ENCODE measurements at places on chromosomes 7 and 10.

- H3K27ac ChIP-seq: no peak overlapping the region
- no peak for DNase-seq
- no peaks in the 10 kb centered on the region for H3K4me1 ChIP-seq
- H3K4me3 ChIP-seq: no peak overlapping the region
- H3K27me3 ChIP-seq: no peaks in the 10 kb centered on the region
- H3K36me3 ChIP-seq: no peaks in the 10 kb centered on the region
These were observed 73.2 kb upstream of the ST8SIA6 start for GRCh38 chr10:17527514-17528146.

DNA sequence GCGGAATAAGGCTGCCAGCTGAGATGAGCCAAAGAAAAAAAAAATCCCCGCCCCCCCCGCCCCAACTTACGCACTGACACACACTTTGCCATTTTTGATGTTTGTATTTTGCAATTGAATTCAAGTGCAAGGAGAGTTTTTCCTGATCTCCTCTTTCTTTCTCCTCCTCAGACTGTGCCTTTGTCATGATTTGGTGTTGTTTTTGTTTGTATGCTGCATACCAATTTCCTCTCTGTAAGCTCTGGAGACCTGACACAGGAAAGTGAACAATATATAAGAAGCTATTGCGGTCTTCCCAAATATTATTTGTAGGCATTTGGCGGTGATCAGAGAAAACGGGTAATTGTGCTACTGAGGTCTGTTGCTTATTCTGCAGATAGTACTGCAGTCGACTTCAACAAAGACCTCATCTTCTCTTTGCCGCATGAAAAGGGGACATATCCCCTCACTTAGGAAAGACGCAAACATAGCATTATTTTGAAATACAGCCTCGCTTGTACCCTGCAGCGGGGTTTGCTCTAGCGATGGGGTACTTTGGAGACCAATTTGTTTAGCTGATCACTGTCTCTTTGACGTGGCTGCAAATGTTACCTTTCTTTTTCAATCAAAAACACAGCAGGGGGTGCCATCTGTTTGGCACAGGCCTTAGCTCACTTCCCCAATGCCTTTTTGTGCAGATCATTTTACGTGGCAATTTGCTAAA is 206.6 kb downstream of the SKAP2 start:
- H3K4me1 ChIP-seq: peaks cover 20% of the 10 kb centered on the region
- H3K27ac ChIP-seq: no peak overlapping the region
- peaks cover 5% of the 10 kb centered on the region for H3K27me3 ChIP-seq
- H3K4me3 ChIP-seq: no peak overlapping the region
- no peaks in the 10 kb centered on the region for H3K36me3 ChIP-seq

DNA sequence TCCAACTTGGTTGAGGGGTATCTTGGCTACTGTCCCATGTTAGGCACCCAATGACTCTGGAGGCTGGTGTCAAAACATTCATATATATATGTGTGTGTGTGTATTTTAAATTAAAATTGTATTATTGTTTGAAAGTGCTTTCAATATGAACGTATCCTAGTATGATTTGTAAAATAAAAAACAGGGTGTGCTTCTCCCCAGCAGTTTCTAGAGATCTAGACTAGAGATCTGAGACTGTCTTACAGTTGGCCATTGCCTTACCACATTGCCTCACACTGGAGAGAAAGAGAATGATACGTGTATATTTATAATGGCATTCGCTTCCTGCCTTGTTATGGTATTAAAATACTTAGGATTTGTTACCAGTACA is 1.2 kb downstream of the BAG3 start:
- peak overlapping the region; percentile 80 for H3K4me3 ChIP-seq
- H3K36me3 ChIP-seq: peaks cover 4% of the 10 kb centered on the region
- no peaks in the 10 kb centered on the region for H3K27me3 ChIP-seq
- no peak for DNase-seq

DNA sequence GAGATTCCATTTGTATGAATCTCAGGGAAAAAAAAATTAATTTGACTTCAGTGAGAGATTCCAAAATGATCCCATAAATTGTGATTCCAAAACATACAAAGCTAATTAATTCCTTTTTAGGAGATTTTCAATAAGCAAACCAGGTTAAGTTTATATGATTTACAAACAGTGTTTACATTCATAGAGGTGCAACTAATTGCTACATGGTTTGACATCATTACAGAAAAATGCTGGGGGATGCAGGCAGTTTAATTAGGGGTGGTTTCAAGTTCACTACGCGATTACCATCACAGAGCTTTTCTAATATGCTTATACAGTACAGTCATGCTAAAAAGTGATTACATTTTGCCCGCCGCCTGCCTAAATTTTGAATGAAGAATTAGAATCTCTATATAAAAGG is 143.2 kb upstream of the MGMT start:
- H3K4me3 ChIP-seq: no peak overlapping the region
- H3K36me3 ChIP-seq: no peaks in the 10 kb centered on the region
- no peak for DNase-seq
- H3K27me3 ChIP-seq: peaks cover 59% of the 10 kb centered on the region
- peaks cover 1% of the 10 kb centered on the region for H3K4me1 ChIP-seq
- no peak overlapping the region for H3K27ac ChIP-seq

DNA sequence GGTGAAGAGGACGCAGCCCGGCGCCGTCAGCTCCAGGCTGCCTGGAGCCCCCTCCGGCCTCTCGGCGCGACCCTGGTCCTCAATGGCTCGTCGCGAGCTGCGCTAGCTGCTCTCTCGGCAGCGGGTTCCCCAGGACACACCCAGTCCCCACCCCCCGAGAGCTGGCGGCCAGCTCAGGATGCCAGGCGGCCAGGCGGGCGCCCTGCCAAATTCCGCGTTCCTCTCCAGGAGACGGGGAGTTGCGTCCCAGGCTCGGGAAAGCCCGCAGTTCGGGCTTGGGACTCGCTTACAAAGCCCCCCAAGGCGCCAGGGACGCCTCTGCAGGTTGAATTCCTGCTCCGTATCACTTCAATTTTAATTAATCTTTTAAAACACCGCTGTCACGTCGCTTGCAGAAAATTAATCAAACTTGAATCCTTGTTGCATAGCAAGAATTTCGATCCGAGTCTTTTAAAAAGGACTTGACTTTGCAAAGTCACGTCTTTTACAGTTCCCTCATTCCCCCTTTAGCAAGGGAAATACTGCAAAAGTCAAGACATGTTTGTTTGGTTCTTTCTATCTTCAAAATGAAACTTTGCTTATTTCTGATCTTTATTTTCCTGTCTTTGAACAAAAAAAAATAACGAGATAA is 28.2 kb downstream of the SKIDA1 start:
- peak overlapping the region; percentile 94 for H3K27ac ChIP-seq
- H3K36me3 ChIP-seq: no peaks in the 10 kb centered on the region
- H3K27me3 ChIP-seq: peaks cover 9% of the 10 kb centered on the region
- H3K4me3 ChIP-seq: peak overlapping the region; percentile 80

DNA sequence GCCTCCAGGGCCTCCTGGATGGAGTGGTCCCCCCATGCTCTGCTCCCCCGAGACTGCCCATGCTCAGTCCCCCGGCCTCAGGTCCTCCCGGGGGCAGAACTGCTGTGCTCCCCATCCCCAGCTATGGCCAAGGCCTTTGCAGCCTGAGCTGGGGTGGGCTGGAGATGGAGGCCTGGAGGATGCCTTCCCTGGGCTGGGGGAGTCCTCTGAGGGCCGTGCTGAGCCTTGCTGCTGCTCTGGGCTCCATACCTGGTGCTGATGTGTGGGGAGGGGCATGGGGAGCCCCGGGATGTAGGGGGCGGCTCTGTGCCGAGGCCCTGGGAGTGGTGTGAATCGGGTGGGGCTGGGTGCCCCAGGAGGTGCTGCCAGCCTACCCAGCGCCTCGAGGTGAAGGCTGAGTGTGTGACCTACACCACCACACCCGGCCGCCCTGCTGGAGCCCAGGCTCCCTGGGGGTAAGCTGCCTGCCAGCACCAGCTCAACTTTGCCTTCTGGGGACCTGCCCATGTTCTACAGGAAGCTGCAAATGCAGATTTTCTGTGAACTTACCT is 109.5 kb downstream of the UNCX start:
- H3K4me3 ChIP-seq: no peak overlapping the region

DNA sequence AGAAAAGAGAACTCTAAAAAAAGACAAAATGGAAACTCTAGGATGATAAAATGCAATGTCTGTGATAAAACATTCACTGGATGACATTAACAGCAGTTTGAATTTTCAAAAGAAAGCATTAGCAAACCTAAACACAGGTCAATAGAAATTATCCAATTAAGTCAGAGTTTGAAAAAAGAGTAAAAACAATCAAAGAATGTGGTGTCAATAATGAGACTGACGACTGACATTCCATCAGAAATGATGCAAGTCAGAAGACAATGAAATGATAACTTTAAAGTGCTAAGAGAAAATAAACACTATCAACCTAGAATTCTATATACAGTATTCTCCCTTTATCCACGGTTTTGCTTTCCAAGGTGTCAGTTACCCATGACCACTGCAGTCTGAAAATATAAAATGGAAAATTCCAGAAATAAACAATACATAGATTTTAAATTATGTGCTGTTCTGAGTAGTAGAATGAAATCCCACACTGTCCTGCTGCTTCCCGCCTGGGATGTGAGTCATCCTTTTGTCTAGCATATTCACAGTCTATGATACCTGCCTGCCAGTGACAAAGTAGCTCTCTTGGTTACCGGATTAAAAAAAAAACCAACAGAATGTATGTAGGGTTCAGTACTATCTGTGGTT is 38.3 kb upstream of the SFMBT2 start:
- H3K4me3 ChIP-seq: no peak overlapping the region
- H3K4me1 ChIP-seq: peaks cover 2% of the 10 kb centered on the region
- H3K36me3 ChIP-seq: no peaks in the 10 kb centered on the region
- H3K27me3 ChIP-seq: peaks cover 10% of the 10 kb centered on the region
- DNase-seq: no peak

GRCh38 chr7:131194070-131194865 is 133.4 kb upstream of the MKLN1 start:
- peaks cover 5% of the 10 kb centered on the region for H3K4me1 ChIP-seq
- H3K27ac ChIP-seq: no peak overlapping the region
- no peak for DNase-seq

DNA sequence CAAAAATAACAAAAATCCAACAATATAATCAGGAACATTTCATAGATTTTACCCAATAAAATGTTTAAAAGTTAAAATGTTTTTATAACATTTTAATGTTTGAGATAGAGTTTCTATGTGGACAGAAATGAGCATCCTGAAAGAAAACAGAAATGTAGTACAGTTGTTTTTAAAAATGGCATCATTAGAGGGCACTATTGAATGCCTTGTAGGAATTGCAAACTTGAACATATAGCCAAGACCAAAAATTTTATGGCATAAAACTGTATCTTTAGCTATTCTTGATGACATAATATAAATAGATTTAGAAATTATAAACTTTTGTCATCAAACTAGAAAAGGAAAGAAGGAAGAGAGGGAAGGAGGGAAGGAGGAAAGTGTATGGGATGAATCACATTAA is 1372.7 kb downstream of the GATA3 start:
- H3K36me3 ChIP-seq: no peaks in the 10 kb centered on the region
- DNase-seq: no peak
- no peaks in the 10 kb centered on the region for H3K4me1 ChIP-seq
- no peak overlapping the region for H3K27ac ChIP-seq
- H3K27me3 ChIP-seq: no peaks in the 10 kb centered on the region
- no peak overlapping the region for H3K4me3 ChIP-seq

DNA sequence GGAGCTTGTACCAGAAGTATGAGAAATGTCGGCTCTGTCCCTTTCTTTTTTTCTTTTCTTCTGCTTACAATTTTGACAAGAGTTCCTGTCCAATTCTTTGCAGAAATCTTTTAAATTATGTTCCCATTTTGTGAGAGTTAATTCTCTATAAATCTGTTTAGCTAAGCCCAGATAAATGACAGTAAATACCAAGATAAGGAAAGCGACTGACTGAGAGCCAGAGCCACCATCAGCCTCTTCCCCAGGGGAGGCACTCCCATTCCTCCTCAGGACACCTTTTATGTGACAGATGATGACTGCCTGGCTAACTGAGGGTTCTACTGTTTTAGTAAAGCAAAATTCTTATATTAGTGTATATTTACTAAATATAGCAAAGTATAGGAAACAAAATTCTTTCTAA is 6.9 kb upstream of the GGCT start:
- H3K36me3 ChIP-seq: peaks cover 2% of the 10 kb centered on the region
- H3K4me1 ChIP-seq: peaks cover 24% of the 10 kb centered on the region
- DNase-seq: no peak
- no peak overlapping the region for H3K4me3 ChIP-seq
- H3K27ac ChIP-seq: no peak overlapping the region
